ENCODE measurements at places on chromosomes 2 and 18.
A peak's percentile ranks its signal among the peaks of the same experiment; 100 is the strongest.

DNA sequence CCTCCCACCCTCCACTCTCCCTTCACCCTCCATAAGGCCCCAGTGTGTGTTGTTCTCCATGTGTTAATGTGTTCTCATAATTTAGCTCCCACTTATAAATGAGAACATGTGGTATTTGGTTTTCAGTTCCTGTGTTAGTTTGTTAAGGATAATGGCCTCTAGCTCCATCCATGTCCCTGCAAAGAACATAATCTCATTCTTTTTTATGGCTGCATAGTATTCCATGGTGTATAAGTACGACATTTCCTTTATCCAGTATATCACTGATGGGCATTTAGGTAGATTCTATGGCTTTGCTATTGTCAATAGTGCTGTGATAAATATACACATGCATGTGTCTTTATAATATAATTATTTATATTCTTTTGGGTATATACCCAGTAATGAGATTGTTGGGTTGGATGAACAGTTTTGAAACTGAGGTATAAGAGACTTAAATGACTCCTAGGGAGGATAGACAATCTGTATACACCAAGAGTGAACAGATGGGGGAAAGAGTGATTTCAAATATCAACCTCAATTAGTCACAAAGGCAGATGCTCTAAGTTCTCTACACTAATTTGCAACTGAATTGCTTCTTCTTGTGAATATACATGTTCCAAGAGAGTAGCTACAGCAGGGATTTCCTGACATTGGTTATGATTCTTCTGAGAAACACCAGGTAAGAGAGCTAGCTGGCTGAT lies 23.7 kb downstream of the CWC22 start:
- no peak for DNase-seq

DNA sequence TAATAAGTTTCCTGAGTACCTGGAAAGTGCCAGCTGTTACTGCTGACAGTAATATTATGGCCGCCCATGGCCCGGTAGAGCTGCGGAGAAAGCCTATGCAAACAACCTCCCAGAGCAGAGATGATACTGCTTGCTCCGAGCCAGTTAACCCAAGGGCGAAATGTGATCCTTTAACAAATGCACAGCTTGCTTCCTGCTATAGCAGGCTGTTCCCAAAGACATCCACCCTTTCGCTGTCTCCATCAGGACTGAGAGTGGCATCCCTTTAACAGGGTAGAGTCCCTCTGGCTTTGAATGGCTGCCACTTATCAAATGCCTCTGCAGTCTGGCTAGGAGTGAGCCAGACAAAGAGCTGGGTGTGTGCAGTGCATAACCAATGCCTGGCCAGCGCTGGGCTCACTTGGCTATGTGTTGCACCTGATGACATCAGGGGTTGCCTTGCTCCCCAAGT lies 69.7 kb upstream of the DAPL1 start:
- DNase-seq = no peak

- no peak for DNase-seq
These were observed 6.2 kb downstream of the TTL start for GRCh38 chr2:112488201-112488600.

DNA sequence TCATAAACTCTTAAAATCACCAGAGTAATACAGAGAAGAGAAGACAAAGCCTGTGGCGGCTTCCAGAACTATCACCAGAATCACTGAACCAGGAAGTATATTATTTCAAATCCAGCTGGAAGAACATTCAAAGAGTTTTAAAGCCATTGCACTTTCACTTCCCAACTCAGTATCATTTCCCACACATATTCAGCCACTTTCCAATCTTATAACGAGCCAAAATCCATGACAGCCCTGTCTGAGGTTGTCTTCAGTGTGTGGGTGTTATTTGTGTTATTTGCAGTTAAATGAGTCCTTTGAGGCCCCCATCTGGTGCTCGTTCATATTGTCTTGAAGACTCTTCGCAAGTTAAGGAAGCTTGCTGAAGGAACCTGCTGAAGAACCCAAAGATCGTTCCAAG lies 559.9 kb downstream of the TSN start:
- no peak for DNase-seq

DNA sequence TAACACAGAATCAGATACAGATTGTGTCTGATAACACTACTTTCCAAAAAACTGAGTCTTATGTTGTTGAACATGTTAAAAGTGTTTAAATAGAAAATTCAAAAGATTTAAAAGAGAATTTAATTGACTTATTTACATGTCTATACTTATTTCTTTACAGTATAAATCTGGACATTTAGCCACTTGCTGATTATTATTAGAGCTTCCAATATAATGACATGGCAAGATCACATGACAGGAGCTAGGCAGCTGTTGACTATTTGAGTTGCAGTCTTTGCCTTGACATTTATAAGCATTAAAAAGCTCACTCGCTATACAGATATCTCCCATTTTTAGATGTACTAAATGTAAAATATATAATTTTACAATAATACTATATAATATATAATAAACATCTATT lies 6.4 kb upstream of the TMEFF2 start:
- DNase-seq = no peak

DNA sequence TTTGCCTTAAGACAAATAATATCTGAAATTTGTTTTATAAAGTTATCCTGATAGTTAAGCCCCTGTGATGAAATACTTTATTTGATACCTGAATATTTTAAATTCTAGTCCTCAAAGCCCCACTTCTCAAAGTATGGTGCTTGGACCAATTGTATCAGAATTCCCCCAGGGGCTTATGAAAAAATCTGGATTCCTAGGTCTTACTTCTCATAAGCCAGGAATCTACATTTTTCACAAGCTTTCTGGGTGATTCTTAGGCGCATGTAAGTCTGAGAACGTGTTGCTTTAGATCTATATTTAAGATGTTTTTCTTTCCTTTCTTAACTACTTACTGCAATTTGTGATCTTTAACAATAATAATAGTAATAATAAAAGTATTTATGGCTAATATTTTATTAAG lies 53.1 kb downstream of the MYO1B start:
- DNase-seq = no peak

- DNase-seq = peak; percentile 7
These were observed 271.3 kb downstream of the KCNS3 start for GRCh38 chr2:18149660-18150246.

DNA sequence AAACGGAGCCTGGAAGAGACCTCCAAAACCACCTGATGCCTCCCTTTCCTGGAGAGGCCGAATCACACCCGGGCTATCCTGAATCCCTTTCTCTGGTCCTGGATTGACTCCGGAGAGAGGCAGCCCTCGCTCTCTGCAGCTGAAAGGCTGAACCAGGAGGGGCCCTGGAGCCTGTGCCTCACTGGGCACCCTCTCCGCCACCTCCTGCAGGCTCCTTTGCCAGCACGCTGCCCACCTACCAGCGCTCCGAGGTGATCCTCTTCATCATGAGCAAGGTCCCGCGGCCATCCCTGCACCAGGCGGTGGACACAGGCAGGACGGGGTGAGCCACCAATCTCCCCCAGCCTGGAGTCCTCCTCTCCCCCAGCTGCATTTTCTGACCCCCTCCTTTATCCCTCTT lies 35.7 kb downstream of the POMC start:
- DNase-seq = no peak

DNA sequence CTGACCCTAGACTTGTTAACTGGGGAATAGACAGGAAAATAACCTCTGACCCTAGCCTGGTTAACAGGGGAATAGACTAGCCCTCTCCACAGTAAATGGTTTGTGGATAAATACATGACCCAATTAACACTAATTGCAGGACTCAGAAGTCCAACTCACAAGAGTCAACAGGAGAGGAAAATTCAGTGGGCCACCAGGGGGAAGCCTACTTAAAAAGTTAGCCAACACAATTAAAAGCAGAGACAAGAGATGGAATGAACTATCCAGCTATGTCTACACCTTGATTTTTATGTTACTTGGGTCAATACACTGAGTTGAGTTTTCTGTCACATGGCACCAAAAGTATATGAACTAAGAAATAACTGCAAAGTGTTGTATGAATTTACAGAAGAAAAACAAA lies 158.8 kb upstream of the SLC39A10 start:
- peak; percentile 77 for DNase-seq

- no peak for DNase-seq
These were observed 5.8 kb downstream of the DLX2 start for GRCh38 chr2:172096626-172097547.

DNA sequence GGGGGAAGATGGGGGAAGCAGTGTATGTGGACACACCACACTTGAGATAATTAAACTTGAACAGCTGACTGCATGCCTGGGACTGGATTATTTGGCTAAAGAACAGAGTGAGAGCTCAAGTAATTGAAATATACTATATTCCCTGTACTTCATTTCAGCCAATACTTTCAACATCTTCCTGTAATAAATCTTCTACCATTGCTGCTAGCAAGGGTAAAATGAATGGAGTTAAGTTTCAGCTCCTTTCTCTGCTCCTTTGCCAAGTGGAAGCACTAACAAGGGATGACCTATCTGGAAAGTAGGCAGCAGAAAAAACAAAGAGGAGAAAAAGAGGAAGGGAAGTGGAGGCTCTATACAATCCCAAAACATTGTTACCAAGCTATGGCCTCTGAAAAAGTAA lies 50.9 kb downstream of the MMADHC start:
- no peak for DNase-seq

DNA sequence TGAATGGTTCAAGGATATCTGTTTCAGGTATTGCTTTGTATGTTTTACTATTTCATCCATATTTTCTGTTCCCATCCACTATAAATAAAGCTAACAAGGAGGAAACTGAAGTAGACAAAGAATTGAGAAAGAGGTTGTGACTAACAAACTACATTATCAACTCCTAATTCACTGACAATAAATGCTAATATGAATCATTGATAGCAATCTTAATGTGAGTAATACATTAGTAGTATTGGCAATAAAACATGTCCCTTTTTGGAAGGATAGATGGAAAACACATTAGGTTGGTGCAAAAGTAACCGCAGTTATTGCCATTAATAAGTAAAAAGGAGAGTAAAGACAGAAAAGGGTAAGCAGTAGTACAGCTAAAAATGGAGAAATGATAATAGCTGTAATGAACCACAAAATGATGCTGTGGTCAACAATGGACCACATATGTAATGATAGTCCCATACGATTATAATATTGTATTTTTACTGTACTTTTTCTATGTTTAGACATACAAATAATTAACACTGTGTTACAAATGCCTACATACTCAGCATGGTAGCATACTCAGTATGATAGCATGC lies 104.7 kb downstream of the THADA start:
- no peak for DNase-seq

GRCh38 chr18:45449418-45450227 lies 165.7 kb upstream of the SLC14A2 start:
- DNase-seq = no peak

- DNase-seq = no peak
These were observed 133.1 kb downstream of the NEDD4L start for GRCh38 chr18:58177004-58177717.

- DNase-seq = no peak
These were observed 158.9 kb downstream of the ATAD2B start for GRCh38 chr2:23767876-23768621.

DNA sequence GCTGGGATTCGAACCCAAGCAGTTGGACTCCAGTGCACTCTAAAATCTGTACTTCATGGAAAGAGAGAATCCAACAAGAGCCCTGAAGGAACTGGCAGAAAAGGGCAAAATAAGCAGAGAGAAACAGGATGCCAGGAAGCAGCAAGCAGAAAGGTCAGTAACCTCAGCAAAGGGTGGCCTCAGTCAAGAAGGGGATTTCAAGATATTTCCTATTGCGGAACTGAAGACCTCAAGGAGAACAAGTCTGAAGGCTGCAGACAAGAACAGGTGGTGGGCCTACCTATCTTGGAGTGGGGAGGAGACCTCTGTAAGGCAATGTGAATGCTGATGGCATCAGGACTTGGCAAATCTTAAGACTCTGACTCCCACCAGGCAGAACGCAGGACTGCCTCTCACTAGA lies 20.1 kb upstream of the MREG start:
- no peak for DNase-seq

GRCh38 chr2:176147800-176148496 lies 3.4 kb upstream of the HOXD4 start:
- no peak for DNase-seq

DNA sequence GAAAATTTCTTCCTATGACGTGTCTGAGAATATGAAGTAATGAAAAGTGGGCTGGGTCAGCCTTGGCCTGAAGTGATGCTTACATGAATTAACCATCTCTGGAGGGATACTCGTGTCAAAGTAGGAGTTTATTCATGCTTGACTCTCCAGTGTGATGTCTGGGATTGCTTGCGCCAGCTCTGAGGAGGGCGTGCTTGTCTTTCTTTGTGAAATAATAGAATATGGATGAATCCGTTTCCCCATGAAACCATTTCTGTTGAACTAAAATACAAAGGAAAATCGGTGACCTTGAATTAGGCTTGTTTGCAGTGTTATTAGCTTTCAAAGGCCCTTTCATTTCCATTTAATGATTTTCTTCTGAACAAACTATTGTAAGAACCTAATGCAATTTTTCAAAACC lies 77.9 kb downstream of the EML6 start:
- no peak for DNase-seq

DNA sequence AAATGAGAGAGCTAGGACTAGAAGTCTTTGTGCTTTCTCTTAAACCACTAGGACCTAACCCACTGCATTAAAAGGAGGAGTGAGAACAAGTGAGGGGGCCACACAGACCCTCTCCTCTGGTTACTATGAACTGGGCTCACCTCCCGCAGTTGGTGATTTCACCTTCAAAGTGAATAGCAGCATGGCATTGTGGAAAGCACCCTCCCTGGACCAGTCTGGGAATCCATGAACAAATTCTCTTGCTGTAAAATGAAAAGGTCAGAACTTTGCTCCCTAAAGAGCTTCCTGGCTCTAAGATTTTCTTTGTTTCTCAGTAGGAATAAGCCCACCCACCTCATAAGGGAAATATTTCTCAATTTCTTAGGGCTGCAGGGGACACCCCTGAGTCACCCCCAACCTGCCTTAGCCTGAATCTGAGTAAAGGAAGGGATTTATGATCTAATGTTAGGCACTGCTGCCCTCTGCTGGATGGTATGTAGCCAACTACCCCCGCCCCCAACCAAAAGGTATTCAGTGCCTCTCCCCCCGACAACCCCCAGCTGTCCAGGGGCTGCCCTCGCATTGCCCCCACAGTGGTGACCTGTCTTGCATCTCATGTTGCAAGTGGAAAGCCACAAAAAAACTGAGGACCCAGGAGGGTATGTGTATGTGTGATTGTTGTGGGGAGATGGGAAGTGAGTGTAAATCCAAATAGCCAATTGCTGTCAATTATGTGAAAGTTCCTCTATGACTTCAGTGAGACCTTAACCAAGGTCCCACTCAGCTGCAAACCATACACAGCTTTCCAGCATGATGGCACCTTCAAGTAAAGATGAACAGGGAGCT lies 230.9 kb upstream of the SLC14A2 start:
- peak; percentile 21 for DNase-seq

DNA sequence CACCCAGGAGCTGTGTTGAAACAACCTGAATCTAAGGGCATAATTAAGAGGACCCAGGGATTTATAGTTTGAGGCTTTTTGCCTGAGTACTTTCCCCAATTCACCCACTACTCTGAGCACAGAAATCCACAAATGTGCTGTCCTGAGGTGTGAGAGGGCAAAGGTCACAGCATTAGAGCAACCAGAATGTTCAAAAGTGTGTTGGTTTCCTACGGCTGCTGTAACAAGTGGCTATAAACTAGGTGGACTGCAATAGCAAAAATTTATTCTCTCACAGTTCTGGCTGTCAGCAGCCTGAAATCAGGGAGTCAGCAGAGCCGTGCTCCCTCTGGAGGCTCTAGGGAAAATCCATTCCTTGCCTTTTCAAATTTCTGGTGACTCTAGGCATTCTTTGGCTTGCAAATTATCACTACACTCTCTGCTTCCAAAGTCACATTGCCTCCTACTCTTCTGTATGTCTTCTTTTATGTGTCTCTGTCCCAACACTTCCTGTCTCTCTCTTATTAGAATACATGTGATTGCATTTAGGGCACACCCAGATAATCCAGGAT lies 91.4 kb upstream of the TACR1 start:
- no peak for DNase-seq

GRCh38 chr2:106207246-106207645 lies 13.1 kb upstream of the UXS1 start:
- DNase-seq = no peak
